ENCODE measurements at places on chromosomes 4 and X.

GRCh38 chr4:64001229-64001898, 407.9 kb downstream of the TECRL start:
- DNase-seq = no peak

DNA sequence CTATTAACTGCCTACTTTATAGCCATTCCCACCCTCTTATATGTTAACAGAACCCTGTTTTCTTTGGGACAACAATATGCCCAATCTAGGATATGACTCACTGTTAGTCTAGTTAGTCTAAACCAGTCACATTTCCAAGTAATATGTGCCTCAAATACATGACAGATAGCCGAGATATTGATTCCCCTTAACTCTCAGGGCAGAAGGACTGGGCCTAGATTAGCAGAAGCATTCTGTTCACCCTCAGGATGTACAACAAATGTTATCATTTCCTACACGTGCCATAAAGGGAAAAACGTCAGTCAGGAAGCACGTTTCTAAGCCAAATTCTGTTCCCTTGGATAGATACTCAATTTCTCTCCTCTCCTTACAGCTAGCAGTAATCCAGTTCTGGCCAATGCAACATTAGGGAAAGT, 114.1 kb downstream of the SLC10A7 start:
- DNase-seq = no peak

DNA sequence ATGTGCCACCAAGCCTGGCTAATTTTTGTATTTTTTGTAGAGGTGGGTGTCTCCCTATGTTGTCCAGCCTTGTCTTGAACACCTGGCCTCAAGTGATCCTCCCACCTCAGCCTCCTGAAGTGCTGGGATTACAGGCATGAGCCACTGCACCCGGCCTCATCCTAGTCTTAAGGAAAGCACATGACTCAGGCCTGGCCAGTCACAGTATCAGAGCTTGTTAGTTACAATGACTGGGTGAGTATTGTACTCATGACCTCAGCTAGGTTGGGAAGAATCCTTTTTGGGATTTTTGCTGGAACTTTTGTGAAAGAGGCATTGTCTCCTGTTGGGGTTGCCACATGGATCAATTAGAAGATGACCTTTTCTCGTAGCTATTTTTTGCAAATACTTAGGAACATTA, 292.8 kb downstream of the RAPGEF2 start:
- DNase-seq = no peak

DNA sequence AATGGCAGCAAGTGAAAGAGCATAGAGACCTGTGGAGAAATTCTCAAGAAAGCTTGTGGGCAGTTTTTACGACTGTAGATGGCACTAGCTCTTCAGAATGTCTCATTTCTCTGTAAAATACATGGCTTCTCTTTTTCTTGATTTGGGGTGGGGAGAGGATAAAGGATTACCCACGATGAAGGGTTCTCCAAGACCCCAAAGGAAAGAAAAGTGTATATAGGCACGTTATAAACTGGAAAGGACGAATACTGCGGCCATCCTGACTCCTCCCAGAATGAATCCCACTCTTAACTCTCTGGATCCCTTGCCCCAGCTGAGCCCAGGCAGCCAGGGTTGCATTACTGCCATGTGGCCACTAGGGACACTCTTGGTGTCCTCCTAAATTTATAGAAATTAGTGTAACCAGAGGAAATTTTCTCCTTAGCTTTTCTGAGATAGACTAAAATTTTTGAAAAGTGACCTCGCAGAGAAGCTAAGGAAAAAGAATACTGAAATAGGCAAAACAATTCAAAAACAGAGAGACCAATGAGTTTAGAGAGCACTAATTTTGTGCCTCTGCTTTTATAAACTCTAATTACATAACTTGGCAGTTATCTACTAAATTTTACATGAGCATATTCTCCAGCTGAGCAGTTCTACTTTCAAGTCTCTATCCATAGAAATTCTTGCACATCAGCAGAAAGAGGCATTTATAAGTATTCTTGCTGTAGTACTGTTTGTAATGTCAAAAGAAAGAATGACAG, 37.8 kb upstream of the PCDH19 start:
- DNase-seq = peak; percentile 1

DNA sequence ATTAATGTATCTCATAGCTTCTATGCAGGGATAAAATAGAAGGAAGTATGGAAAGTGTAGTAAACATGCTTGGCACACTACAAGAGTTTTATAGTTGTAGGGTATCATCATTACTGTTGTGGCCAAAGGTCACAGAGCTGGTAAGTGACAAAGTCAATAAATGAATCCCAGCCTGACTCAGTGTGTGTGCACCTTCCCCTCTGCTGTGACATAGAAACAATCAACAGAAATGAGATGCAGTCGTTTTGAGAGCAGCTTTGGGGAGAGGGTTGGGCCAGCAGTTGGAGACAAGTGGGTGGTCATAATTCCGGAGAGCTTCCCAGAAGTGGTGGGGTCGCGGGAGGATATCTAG, 82.4 kb upstream of the RBPJ start:
- DNase-seq = no peak

DNA sequence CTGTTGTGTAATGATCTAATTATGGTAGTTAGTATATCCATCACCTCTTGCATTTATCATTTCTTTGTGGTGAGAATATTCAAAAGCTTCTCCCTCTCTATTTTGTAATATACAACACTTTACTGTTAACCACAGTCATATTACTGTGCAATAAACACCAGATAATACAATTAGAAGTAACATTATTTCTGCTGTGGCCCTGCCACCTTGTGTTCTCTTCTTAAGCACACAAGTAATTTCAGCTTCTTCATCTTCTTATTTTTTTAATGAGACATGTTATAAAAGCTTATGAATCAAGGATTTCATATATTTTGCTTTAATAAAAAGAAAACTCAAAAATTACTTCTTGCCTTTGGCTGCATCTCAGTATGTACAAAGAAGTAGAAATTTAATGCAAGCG, 675.2 kb upstream of the INTU start:
- DNase-seq = no peak

DNA sequence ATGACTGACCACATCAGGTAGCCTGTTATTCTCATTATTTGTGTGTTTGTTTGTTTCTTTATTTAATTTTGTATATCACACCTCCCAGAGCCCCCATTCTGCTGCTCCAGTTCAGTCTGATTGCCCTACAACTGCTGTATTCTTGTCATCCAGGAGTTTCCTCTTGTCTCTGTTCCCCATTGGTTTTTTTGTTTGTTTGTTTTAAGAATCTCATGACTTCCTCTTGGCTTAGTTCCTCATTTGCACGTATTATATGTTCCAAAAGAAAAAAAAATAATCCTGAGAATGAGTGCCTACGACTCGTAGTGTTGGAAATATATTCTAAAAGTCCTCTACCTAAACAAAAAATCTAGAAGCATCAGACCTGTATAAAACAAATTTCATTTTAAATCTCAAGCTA, 142.3 kb upstream of the SLIT2 start:
- no peak for DNase-seq

DNA sequence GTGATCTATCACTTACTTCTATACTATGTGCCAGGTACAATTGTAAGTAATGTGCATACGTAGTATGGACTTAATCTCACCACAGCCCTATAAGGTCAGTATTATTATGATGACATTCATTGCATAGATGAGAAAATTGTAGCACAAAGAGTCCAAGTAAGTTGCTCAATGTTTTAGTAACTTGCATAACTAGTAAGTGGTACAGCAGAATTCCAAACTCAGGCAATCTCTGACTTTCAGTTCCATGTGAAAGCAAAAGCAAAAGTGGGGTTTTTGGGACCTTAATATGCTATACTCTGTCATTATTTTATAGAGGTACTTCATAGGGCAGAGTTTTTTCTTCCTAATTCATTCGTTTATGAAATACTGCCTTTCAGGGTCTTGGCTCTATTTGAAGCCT, 188.8 kb upstream of the VEGFC start:
- no peak for DNase-seq

DNA sequence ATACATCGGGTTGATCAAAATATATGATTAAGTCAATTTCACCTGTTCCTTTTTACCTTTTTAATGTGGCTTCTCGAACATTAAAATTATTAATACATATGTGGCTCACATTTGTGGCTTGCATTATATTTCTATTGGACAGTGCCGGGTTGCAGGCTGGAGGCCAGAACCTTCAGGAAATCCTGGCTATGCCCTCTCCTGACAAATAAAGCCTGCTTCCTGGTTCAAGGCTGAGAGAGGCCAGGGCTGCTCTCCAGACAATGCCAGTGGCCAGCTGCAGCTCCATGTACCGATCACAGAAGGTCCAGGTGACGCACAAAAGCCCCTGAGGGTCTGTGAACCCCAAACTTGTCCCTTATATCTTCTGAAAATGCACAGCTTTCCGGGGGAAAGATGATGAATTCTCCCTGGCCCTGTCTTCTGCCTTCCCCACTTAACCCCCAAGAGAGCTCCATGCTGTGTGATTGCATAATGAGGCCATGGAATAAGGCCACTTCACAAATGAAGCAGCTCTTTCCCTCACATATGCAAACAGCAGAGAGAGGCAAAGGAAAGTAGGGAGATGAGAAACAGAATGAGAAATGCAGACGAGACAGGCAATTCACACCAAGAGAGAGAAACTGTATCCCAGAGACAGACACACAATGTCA, 241.2 kb downstream of the BCOR start:
- DNase-seq = no peak

DNA sequence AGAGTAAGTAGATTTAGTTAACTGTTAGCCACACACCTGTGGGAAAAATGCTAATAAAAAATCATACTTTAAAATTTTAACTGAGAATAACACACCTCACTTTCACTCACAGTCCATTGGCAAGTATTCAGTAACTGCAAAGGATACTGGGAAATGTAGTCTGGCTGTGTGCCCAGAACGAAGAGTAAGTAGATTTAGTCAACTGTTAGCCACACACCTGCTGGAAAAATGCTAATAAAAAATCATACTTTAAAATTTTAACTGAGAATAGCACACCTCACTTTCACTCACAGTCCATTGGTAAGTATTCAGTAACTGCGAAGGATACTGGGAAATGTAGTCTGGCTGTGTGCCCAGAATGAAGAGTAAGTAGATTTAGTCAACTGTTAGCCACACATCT, 178.4 kb upstream of the NWD2 start:
- no peak for DNase-seq

DNA sequence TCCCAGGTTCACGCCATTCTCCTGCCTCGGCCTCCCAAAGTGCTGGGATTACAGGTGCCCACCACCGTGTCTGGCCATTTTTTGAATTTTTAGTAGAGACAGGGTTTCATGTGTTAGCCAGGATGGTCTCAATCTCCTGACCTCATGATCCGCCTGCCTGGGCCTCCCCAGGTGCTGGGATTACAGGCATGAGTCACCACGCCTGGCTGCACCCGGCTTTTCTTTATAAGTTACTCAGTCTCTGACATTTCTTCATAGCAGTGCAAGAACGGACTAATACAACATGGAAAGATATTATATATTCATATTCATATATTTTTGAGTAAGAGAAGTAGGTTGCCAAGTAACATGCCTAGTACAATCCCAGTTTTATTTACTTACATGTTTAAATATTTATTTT, 22.9 kb downstream of the SHROOM3 start:
- DNase-seq = no peak

- no peak for DNase-seq
Measured at GRCh38 chr4:176864238-176864637, 71.5 kb upstream of the VEGFC start.

DNA sequence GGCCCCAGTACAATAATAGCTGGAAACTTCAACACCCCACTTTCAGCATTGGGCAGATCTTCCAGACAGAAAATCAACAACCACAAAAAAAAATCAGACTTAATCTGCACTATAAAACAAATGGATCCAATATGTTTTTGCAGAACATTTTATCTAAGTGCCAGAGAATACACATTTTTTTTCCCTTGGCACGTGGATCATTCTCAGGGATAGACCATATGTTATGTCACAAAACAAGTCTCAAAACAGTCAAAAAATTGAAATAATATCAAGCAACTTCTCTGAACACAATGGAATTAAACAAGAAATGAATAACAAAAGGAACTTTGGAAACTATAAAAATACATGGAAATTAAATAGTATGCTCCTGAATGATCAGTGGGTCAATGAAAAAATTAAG, 576.3 kb downstream of the PCDH19 start:
- DNase-seq = no peak

DNA sequence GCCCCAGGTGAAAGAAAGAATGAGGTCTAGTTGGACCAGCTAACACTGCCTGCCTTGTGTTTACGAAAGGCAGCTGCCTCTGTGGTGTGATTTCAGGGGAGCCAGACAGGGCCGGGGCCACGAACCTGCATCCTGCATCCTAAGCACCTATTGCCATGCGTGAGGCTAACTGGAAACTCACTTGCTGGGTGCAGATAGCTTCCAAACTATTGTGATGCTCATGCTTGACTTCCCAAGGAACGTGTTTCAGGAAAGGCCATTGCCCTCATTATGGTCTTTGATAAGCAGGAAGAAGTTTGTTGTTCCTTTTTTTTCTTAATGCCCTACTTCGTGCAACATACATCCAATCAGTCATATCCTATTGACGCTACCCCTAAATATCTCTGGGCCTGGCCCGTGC, 2.3 kb upstream of the IRF2 start:
- peak; percentile 22 for DNase-seq

- no peak for DNase-seq
Measured at GRCh38 chrX:24150898-24151297, 1.4 kb downstream of the ZFX start.

GRCh38 chrX:120242813-120243212, 7.8 kb upstream of the ZBTB33 start:
- no peak for DNase-seq

DNA sequence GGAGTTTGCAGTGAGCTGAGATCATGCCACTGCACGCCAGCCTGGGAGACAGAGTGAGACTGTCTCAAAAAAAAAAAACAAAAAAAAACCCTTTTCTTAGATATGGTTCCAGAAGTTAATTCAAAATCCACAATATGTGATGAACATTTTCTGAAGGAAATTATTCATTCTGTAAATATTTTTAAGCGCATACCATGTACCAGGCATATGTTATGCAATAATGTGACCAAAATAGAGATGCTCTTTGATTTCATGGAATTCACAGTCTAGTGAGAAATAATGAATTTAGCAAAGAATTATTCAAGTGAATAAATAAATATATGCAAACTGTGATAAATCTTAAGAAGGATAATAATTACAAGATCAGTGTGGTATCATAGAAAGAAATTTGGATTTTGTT, 174.7 kb downstream of the GC start:
- DNase-seq = no peak

- no peak for DNase-seq
Measured at GRCh38 chr4:188783606-188784160, 644.4 kb downstream of the TRIML1 start.

- peak; percentile 13 for DNase-seq
Measured at GRCh38 chr4:152591396-152591795, 55.5 kb upstream of the FBXW7 start.

- DNase-seq = no peak
Measured at GRCh38 chr4:1285151-1285789, 4.4 kb upstream of the MAEA start.

DNA sequence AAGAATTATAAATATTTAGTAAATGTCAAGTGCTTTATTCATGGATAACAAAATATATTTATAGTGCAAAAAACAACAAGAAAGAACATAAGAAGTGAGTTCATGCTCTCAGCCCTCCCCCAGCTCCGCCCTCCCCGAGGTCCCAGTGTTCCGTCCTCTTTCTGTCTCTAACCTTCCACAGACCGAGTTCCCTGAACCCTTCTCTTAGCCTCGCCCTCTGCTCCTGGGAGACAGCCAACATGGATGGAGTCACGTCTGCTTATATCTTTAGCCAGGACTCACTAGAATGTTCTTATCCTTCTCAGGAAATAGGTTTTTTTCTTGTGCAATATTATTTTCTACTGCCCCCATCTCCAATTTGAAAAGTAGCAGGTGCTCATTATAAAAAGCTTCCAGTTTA, 40.1 kb upstream of the HELT start:
- DNase-seq = no peak

GRCh38 chr4:169249214-169249973, 21.4 kb downstream of the SH3RF1 start:
- no peak for DNase-seq

Measured in CD4-positive, alpha-beta T cell treated with Interleukin-2 at 100 ng/mL for 4 hours (primary cell).